Gastroesophageal sphincter (tissue), 4 donors: ENCODE measurements at places on chromosomes 12 and 14. TPM values are rescaled to one million over a fixed set of nuclear protein-coding genes. Genes with fewer than 3 reads are reported as not detected.

DNA sequence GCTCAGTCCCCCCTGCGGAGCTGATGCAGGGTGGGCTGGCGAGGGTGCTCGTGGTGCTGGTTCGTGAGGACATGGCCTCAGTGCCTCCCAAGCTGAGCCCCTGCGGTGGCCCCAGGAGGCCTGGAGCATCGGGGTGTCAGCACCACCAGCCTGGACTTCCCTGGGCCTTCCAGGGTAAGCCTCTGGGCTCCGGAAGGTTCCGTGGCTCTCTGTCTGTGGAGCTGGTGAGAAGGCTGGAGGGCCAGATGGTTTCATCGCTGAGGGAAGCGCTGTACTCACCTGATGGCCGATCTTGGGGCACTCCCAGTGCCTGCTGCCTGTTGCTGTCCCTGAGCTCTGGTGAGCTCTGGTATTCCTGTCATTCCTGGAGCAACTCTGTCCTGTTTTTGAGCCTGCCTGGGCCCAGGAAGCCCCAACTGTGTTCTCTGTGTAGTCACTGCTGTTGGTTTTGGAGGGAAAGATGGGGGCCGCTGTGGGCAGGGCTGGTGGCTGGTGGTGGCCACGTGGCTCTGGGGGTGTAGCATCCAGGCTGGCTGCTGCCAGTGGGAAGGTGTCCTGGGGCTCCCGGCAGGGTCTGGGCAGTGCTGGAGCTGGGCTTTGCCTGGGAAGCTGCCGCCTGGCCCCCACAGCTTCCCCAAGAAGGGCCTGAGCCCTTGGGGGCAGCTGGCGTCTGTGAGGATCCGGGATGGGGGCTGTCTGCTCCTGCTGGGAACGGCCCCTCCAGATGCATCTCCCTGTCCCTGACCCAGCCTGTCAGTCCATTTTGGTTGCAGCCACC is 18.3 kb downstream of the MTA1 start:
- no peak for ATAC-seq

GRCh38 chr14:104515059-104515810 is 64.3 kb upstream of the C14orf180 start:
- no peak for ATAC-seq

DNA sequence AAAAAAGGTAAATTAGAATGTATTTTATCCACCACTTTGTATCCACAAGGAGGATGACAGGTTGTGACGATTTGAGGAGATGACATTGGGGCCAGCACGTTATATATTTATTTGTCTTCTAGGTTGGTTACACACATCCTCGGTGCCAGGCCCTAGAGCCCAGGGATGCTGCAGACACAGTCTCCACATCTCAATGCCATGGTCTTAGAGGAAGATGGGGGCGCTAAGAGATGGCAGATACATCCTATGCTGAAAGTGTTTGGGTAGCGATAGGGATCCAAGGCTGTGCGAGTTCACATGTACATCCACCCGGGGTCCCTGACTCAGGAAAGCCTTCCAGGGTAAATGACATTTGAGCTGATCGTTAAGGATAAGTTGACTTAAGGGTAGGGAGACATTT is 193.1 kb upstream of the GSC start:
- ATAC-seq: no peak

DNA sequence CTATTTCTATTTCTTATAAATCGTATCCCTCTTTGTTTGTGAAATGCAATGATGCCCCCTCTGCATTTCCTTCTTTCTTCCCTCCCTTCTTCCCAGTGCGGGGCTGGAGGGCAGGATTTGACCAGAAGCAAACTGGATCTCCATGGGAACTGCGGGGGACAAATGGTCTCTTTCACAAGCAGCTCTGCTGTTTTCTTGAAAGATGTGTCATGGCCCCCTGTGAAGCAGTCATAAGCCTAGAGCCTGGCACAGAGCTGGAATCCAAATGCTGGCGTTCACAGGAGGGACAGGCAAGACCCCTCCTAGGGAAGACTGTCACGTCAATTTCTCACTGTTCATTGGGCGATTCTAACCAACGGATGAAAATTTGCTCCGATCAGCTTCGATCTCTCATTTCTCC is 203.5 kb upstream of the NOS1 start:
- no peak for ATAC-seq

DNA sequence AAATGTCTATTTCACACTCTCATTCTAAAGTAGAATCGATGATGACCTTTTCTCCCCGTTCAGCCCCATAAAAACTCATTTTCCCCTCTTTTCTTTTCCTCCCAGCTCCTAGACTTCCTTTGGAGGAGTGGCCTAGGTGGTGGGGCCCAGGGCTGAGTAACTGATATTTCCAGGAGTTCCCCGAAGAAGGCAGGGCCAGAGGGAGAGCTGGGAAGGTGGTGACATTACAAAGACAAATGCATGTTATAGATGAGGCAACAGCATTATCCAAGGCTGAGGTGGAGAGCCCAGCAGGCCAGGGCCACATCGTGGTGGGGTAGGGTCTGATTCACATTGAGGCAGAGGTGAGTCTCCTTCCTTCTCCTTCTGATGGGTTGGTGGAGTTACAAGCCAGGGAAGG is 22.2 kb upstream of the HDAC7 start:
- ATAC-seq: no peak

GRCh38 chr12:41336041-41336549 is 148.0 kb downstream of the PDZRN4 start:
- ATAC-seq: no peak

GRCh38 chr12:102326982-102327381 is 129.3 kb upstream of the PMCH start:
- no peak for ATAC-seq

DNA sequence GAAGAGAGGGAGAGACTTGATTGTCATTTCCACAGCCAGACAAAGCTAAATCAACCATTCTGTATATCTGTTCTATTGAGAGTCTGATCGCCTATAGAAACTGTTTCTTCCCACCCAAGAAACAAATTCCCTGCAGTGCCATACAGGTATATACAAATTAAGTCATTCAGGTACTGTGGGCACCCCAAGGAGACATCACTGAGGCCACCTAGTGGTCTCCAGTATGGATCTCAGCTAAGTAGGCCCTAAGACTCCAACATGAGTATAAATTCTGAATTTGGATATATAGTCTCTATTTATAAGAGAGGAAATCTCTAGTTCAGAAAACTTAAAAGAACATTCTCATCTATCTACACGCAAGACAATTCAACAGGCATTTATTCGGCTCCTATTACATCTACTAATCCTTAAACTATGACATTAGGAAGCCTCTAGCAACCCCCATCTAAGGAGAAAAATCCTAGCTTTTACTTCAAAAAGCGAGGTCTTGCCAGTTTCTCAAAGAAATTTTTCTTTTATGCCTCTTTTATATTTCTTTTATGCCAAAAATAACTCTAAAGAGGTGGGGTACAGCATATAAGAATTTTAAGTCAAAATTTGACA is 62.6 kb downstream of the DCAF5 start:
- ATAC-seq: no peak

DNA sequence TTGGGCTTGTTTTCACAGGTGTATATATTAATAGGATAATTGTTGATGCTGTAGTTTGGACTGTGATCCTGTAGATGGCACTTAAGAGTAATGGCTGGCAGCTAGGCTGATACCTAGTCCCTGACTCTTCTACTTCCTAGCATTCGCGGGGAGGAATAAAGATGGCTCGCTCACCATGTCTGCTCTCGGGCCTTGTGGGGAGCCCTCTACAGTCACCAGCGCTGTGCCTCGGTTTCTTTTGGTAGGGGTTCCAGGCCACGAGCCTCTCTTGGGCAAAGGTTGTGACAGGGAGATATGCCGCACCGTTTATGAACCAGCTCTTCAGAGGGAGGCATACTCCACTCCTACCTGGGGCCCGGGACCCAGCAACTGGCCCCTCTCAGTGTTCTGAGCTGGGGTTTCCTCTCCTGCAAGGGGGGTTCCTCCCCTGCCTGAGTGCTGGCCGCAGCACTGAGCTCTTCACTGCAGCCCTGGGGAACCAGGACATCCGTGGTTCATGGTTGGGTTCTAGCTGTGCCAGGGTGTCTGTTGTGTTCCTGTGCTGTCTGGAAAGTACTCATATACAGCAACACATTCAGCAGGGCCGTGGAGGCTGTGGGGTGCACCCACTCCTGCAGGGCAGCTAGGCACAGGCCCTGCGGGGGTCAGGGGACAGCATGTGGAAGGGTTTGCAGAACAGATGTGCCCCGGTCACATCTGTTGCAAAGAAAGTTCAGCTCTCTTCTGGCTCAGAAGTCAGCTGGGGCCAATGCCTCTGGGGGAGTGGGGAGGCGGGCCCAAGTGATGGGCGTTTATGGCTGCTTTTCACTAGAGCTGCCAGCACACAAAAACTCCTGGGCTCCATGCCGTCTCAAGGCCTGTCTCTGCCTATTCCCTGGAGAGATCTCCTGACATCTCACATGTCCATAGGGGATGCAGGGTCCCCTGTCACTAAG is 147.9 kb downstream of the PPFIA2 start:
- ATAC-seq: no peak

GRCh38 chr14:98175436-98175835 is 1096.6 kb downstream of the BCL11B start:
- no peak for ATAC-seq

GRCh38 chr12:97875064-97875463 is 412.5 kb downstream of the RMST start:
- ATAC-seq: no peak

DNA sequence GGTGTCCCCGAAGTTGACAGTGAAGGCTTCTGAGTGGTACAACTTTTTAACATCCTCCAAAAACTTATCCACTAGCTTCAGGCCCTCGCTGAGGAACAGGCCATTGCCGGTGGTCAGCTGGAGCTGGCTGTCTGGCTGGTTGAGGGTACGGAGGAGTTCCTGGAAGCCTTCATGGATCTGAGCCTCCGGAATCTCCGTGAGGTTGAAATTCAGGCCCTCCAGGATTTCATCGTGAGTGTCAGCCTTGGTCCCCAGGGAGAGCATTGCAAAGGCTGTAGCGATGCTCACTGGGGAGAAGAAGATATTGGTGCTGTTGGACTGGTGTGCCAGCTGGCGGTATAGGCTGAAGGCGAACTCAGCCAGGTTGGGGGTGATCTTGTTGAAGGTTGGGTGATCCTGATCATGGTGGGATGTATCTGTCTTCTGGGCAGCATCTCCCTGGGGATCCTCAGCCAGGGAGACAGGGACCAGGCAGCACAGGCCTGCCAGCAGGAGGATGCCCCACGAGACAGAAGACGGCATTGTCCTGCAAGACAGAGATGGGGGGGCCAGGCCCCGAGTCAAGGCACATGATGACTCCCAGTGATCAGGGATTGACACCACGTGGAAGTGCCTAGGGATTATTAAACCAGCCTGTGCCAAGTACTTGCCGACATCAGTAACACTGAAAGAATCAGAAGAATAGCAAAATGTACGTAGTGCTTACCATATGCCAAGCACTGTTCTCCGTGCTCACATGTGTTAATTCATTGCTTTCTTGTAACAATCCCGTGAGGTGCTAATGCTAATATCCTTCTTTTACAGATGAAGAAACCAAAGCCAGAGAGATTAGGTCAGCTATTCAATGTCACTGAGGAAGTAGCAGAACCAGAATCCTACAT is 5.4 kb downstream of the SERPINA1 start:
- ATAC-seq: no peak

DNA sequence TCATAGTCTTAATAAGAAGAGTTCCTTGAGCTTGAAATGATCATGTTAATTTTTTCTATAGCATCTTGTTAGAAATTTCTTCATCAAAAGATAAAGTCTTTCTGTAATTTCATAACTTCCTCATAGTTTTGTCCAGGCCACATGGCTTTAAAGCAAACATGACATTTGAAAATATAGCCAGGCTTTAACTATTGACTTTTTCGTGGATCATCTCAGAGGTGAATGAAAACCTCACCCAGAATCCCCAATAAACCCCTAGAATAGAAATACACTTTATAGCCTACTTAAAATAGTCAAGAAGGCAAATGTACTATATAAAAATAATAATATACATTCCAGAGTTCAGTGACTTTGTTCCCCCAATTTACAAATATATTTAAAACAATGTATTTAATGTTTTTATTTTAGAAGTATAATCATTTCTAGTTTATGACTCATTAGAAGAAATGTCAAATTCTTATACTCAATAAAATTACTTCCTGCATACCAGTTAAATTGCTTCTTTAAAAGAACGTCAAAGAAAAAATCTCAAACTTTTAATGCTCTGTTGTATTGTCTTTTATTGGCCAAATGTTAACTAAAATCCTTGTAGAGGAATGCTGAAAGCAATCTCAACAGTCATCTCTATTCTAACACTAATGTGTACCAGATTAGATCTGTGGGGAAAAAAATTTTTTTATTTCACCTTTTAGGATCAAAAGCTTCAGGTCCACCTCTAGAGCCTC is 21.6 kb downstream of the EXOC5 start:
- no peak for ATAC-seq

DNA sequence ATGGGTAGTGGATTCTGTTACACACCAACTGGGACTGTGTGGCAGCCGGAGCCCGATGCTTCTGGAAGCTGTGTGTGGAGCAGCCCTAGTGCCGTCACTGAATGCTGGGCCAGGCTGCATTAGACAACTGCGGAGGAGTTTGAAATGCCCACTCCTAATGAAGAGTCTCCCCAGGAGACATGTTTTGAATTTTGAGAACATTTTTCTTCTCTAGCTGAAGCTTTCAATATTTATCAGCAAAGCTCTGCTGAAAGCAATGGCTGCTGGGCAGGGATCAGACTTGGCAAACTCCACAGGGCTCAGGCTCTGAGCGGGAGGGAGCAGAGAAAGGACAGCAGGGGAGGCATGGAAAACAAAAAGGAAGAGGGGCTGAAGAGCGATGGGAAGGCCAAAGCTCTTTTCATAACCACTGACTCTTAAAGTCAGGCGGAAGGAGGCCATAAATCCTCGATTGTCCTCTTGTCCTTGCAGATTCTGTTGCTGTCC is 189.1 kb downstream of the MON2 start:
- ATAC-seq: no peak

- ATAC-seq: no peak
Measured at GRCh38 chr12:113778432-113779132, 187.5 kb downstream of the RBM19 start.

GRCh38 chr12:11609045-11609444 is 40.4 kb upstream of the ETV6 start:
- no peak for ATAC-seq

DNA sequence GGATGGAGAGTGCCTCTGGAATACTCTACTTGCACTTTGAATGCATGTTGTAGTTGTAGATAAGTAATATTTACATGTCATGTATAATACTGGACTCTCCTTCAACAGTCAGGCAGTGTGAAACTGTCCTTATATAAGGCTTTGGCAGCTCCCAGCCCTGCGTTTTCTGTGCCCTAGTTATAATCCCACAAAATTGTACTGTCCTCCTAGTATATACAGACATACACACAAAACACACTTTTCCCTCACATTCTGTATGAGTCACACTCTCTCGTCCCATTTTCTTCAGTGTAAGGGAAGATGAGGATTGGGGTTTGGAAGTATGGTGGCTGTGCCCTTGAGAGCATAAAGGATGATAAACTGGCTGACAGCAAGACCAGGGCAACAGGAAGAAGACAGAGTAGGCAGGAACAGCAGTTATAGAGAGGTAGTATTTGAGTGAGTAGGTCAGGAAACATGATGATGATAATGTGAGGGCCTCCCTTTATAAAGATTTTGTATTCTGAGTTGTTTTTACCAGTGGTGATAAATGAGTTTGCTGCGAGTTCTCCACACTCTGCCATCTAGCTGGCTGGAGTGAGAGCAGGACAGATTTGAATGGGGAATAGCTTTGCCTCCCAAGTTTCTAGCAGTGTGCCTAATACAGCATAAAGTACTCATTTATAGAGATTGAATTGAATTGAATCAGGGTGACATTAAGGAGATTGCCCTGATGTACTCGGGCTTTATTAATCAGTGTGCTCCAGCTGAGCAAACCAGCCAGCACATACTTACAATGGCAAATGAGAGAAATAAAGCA is 5.0 kb downstream of the CREBL2 start:
- no peak for ATAC-seq

The SRSF9 gene
- 63.2 TPM for total RNA-seq

The CD27 gene
- total RNA-seq: not detected

The SLC17A8 gene
- total RNA-seq: not detected

The GPR33 gene
- total RNA-seq: not detected

The BICD1 gene
- total RNA-seq: 21.5 TPM

The USP5 gene
- 66.6 TPM for total RNA-seq
